MG63 (cell line): ENCODE measurements at places on chromosomes 4 and X. TPM values are rescaled to one million over a fixed set of nuclear protein-coding genes. Genes with fewer than 3 reads are reported as not detected.

HMX1 gene
- 7.5 and 17.5 TPM in 2 replicates for total RNA-seq

- no peak for DNase-seq
Measured at GRCh38 chrX:63929608-63930007, 144.6 kb upstream of the ARHGEF9 start.

DNA sequence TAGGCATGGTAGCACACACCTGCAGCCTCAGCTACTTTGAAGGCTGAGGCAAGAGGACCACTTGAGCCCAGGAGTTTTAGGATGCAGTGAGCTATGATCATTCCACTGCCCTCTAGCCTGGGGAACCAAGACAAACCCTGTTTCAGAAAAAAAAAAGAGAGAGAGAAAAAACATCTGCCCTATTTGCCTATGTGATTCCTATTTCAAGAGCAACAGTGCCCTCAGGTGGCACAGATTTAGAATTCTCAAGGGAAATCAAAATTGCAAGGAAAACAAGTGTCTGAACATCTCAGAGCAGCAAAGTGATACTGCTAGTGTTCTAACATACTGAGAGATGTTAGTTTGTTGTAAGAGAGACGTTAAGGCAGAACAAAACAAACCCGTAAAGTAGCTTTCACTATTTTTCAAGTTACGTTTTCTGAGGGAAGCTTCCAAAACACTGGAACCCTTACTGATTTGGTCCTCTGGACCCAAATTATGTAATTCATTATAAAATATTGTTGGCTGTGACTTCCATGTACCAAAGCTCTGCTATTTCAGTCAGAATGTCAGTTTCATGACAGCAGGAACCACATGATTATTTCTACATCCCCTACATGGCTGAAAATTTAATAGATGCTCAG lies 7.9 kb downstream of the BDH2 start:
- no peak for DNase-seq

SNCA gene
- total RNA-seq: not detected in 2 replicates

GRCh38 chrX:5730556-5730955 lies 498.1 kb downstream of the NLGN4X start:
- no peak for DNase-seq

POLN gene
- not detected in 2 replicates for total RNA-seq

HTN3 gene
- total RNA-seq: not detected in 2 replicates

HSFX4 gene
- not detected in 2 replicates for total RNA-seq

GRCh38 chr4:38574559-38575333 lies 89.3 kb upstream of the KLF3 start:
- no peak for DNase-seq

DNA sequence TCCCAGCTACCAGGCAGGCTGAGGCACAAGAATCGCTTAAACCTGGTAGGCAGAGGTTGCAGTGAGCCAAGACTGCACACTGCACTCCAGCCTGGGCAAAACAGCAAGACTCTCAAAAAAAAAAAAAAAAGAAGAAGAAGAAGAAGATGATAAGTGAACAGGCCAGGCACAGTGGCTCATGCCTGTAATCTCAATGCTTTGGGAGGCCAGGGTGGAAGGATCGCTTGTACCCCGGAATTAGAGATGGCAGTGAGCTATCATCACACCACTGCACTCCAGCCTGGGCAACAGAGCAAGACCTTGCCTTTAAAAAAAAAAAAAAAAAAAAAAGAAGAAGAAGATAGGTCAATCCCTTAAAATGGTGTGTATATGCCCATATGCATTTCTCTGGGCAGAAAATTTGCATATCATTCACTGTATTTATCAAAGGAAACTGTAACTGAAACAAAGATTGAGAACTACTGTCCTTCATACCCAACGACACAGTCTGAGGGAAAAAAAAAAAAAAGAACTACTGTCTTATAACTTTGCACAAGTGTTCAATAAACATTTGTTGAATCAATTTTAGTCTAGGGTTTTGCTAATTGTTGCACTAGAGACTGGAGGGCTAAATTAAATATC lies 2.3 kb downstream of the RFC1 start:
- DNase-seq: no peak

LRRC66 gene
- total RNA-seq: 0.07 and 0.59 TPM in 2 replicates

GRCh38 chrX:7179446-7179845 lies 31.5 kb upstream of the PUDP start:
- DNase-seq: no peak

DNA sequence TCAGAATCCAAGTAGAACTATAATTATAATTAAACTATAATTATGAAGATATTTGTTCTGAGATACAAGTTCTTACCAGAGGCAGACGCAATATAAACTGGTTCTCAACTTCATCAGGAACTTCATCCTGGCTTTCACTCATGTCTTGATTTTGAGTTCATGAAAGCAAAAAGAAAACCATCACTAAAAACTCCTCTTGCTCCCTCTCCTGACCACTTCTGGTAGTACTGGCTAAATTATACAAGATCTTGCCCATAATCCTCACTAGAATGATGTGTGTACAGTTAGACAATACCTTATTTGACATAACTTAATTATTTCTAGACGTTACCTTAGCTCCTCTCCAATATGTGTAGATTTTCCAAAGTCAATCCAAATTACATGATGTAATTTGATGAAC lies 3.7 kb downstream of the TAF7L start:
- DNase-seq: no peak

GRCh38 chr4:4875147-4875546 lies 15.7 kb downstream of the MSX1 start:
- DNase-seq: no peak

SERTM2 gene
- total RNA-seq: not detected in 2 replicates

SUPT20HL2 gene
- not detected in 2 replicates for total RNA-seq

DNA sequence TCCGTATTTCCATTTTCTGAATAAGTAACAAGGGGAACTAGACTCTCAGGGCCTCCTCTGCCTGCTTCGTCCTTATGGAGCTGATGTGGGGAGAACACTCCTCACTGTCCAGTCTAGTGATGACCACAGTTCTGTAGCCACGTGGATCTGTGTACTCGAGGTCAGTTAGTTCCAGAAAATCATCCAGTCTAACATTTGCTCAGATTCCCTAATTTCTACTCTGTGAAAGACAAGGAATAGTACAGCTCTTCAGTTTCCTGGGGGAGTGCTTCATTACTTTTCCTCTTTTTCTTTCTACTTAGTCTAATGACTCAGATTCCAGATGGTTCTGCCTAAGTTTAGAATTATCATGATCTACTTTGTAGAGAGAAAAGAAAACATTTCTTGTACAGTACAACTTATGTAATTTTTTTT lies 82.6 kb downstream of the SORBS2 start:
- DNase-seq: no peak

GRCh38 chr4:39898015-39898414 lies 79.7 kb downstream of the PDS5A start:
- no peak for DNase-seq

GRCh38 chr4:172850838-172851237 lies 317.8 kb upstream of the GALNT7 start:
- DNase-seq: no peak

DNA sequence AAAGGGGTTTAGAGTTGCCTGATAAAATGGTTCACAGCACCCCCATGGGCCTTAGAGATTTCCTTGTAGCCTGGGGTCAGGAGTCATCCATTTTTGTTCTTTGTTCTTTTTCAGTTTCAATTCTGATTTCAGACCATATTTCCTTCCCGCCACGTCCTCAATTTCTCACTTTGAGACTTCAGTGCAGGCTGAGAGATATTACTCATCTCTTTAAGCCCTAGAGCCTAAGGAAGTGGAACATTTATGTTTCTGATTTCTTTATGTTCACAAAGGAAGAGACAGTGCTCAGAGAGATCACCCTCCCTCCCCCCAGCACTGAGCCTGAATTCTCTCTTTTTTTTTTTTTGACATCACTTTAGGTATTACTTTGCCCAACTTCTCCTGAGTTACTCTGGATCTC lies 56.3 kb downstream of the MSN start:
- no peak for DNase-seq

DNA sequence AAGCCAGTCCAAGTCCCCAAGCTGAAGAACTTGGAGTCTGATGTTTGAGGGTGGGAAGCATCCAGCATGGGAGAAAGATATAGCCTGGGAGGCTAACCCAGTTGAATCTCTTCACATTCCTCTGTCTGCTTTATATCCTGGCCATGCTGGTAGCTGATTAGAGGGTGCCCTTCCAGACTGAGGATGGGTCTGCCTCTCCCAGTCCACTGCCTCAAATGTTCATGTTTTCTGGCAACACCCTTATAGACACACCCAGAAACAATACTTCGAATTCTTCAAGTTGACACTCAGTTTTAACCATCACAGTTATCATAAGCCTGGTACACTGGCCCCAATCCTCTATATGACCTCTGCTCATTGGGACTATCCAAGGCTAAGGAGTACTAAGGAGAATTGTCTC lies 124.1 kb upstream of the WDR1 start:
- DNase-seq: no peak

DNA sequence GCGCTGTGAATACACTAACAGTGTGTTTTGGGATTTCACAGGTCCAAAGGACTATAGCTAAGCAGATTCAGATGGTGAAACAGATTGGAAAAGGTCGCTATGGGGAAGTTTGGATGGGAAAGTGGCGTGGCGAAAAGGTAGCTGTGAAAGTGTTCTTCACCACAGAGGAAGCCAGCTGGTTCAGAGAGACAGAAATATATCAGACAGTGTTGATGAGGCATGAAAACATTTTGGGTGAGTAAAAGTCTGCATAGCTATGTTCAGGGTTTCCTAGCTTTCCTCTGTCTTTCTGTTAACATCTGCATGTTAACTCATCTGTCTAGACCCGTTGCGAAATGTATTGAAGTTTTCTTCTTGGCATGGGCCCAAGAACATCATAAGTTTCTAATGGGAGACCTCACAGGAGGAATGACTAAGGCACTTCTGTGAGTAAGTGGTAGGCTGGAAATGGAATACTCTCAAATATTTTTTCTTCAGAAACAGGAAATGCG lies 372.1 kb downstream of the BMPR1B start:
- DNase-seq: peak; percentile 38

DNA sequence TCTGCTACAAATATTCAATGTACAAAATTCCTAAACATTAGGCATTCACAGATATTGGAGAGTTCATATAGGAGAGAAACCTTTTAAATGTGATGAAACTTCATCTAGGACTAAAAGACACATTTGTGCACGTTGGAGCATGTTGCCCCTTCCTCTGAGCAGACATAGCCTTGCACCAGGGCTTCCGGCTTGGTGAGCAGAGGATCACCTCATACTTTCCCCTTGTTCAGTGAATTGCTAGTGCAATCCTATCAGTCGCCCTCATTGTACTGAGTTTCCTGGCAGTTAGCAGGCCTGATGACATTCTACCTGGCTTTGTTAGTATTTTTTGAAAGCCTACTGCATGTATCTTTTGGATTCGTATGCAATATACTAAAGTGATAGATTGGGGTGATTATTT lies 466.2 kb downstream of the SPRY1 start:
- no peak for DNase-seq

- DNase-seq: no peak
Measured at GRCh38 chr4:1017211-1017610, 5.8 kb downstream of the FGFRL1 start.

GRCh38 chr4:55004831-55005230 lies 120.6 kb downstream of the KDR start:
- DNase-seq: peak; percentile 23
